ENCODE measurements at places on chromosomes 7 and 10.

DNA sequence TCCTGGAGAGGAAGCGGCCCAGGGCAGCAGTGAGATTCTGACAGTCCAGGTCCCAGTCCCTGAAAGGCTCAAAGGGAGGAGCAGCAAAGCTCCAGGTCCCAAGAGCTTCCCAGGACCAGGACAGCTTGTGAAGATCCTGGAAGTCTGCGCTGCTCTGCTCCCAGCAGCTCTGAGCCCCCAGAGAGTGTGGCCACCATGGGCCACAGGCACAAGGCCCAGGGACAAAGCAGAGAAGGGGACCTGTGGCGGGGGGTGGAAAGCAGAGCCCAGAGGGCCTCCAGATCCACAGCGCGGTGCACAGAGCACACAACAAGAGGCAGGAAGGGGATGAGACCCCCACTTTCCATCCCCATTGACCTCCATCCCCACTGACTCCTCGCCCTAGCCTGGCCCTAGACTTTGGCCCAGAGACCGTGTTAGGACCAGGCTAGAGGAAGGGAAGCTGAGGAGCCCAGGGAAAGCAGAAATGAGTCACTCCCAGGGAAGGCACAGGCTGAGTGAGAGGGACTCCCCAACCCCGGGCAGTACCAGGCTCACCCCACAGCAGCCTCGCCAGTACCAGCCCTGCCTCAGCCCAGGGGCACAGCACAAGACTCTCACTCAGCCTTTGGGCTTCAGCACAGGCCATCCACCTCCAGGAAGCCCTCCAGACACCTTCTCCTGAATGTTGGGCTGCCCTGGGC is 75.5 kb downstream of the GRID1 start:
- no peak for DNase-seq

DNA sequence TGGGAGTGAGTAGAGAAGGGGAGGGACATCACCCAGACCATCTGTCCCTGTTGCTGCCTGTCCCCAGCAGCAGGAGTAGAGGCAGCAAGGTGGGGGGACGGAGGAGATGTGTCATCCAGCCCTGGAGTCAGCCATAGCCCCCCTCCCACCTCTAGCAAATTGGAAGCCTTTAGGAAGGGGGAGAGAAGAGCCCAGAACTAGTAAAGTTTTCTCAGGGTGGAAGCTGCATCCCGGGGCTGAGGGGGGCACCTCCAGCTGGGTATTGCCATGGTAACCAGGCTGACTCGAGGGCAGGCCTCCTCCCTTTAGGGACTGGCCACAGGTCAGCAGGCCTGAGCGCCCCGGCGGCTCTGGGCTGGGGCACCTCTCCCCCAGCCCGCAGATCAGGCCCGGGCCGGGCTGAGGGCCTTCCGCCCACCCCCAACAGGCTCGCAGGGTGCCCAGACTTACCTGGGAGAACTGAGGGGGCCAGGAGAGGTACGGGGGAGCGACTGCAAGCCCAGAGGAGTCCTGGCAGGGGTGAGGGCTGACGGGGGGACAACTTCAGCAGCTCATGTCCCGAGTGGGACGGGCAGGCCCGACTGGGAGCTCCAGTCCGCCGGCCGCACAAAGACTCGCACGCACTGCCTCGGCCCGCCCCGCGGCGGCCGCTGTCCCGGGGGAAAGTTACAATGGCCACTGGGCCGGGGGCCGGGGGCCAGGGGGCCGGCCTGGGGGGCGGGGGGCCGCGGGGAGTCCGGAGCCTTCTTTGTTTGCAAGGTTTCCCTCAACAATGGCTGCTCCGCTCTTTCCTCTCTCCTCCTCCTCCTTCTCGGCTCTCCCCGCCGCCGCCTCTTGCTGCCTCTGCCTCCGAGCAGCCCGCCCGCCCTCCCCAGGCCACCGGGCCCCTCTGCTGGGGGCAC is 6.0 kb downstream of the LDB1 start:
- DNase-seq = no peak

- DNase-seq = no peak
These were observed 114.4 kb downstream of the COL13A1 start for GRCh38 chr10:69916118-69916517.

DNA sequence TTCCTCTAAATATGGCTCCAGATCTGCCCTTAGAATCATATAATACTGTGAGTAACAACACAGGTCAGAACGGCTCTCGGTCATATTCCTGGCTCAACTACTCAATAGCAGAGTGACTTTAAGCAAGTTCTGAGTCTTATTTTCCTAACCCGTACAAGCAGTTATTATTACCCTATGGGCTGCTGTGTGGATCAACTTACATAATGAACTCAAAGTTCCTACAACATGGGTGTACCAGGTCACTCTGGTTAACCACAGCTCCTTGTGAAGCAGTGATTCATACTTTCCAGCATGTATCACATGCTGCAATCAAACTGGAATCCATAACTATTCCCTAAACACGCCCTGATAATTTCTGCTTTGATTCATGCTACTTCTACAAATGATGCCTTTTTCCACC is 107.3 kb downstream of the LRRN3 start:
- DNase-seq = no peak

DNA sequence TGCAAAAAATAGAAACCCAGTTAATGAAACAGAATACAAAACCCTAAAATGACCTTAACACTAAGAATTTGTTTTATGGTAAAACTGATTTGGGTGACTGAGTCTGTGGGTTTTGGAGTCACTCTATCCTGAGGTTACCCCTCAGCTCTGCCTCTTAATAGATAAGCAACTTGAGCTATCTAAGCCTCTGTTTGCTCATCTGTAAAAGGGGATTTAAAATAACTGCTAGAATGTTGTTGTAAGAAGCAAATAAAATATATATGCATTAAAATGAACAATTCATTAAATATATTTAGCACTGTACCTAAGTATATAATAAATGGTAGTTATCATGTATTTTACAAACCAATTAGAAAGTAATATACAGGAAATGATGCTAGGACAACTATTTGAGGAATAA is 115.4 kb downstream of the CABCOCO1 start:
- no peak for DNase-seq

DNA sequence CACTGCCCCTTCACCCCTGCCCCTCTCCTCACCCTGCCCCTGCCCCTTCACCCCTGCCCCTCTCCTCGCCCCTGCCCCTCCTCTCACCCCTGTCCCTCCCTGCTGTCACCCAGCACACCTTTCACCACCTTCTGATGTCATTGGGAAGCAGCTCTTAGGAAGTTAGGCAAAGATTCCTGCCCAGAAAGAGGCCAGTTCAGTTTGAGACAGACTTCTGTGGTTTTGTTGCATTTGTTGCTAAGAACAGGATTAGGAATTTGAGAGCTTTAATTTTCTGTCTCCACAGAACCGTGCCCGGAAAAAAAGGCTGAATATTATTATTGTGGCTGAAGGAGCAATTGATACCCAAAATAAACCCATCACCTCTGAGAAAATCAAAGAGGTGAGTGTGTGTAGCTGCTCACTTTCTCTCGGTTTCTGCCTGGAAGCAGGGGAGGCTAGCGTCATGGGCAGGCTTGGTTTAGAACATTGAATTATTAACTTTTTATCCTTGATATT is 39.6 kb downstream of the PFKP start:
- DNase-seq = no peak

GRCh38 chr10:3118641-3119091 is 51.3 kb downstream of the PFKP start:
- no peak for DNase-seq

- no peak for DNase-seq
These were observed 907.8 kb downstream of the GATA3 start for GRCh38 chr10:8962249-8962648.

DNA sequence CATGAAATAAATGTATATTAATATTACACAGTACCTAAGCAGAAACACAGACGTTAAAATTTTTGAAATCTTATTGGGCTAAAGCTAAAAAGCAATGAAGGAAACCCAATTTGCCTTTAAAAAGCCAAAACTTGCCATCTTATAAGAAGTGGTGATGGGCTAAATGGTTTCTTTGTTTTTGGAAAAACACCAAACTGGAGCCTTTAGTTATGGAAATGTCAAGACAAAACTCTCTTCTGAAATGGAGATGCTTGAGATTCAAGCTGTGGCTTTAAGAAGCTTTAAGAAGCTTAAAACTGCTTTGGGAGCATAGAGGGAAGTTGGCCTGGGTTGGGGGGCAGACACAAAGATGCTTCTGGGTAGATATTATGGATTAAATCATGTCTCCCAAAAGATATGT is 277.0 kb downstream of the GFRA1 start:
- no peak for DNase-seq

DNA sequence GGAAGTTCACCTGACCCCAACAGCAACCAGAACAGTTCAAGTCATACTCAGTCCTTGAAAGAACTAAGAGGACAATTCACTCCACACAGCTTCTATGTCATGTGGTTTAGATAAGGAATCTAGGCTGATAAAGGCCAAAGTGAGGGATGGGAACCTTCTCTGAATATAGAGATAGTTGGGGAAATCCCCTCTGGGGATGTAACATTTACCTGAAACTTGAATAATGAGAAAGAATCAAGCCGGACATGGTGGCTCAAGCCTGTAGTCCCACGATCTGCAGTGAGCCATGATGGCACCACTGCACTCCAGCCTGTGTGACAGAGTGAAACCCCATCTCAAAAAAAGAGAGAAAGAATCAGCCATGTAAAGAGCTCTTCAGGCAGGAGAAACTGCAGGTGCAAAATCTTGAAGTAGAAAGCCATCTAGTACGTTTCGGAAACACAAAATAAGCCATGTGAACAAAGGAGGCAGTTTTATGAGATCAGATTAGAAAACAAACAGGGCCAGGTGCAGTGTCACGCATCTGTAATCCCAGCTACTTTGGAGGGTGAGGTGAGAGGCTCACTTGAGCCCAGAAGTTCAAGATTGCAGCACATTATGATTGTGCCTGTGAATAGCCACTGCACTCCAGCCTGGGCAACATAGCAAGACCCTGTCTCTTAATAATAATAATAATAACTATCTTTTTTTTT is 4.5 kb upstream of the DNMBP start:
- no peak for DNase-seq

- DNase-seq = no peak
These were observed 18.3 kb upstream of the GRIFIN start for GRCh38 chr7:2494191-2495130.

DNA sequence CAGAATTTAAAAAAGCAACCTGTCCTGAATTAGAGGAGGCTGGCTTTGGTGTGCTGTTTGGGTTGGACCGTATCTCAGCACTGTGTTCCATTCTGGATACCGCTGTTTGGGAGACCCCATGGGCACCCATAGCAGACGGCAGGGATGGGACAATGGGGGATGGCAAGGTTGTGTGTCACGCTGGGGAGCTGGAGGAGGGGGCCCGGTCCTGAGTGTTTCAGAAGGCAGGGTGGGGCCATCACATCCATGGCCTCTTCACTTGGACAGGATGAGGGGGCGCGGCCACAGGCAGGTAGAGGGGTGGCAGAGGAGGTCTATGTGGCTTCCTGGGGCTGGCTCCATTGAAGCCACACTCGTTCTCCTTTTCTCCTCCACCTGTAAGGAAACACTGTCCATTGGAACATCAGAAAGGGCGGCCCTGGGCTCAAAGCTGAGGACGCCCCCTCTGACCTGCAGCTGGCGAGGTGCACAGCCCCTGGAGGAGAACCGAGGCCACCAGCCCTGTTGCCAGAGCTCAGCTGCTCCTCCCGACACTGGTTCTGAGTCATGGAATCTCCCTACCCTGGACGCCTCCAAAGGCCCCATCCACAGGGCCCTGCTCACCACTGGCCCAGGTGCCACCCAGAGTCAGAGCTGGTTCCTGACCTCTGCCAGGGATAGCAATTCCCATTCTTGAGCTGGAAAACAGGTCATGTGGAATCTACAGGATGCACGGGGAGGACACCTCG is 587.3 kb downstream of the DNAJB6 start:
- DNase-seq = no peak

DNA sequence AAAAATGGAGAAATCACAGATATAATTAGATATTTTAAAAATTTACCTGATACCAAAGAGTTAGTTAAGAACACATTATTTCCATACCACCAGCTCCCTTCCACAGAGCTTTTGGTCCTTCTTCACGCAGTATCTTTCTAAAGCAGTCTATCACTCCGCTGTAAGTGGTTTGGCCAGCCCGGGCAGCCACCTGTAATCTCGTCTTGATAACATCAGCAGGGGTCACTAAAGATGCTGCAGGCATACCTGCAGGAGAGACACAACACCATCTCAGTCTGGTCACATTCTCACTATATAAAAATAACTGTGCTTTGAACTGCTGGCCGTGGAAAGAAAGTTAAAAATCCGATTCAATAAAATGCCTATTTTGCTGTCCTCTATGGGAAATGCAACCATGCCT is 200.1 kb downstream of the SLC25A13 start:
- DNase-seq = no peak

- no peak for DNase-seq
These were observed 11.0 kb upstream of the TRIM8 start for GRCh38 chr10:102633287-102633686.

- DNase-seq = no peak
These were observed 1.1 kb upstream of the HOXA13 start for GRCh38 chr7:27200761-27201579.

DNA sequence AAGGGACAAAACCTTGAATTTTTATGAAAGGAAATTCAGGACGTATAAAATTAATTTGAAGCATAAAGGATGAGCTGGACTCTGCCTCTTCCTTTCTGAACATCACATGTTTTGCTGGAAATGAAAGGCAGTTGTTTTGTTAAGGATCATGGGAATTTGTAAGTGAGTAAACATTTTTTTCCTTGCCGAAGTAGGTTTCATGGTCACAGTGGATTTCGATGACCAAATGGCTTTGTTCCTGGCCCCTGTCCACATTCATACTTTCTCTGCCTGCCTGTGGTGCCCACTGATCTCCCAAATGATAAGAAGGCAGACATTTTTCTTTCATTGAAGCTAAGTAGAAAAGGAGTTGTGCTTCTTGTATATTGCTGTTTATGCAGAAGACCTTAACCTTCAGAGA is 104.2 kb downstream of the ARID5B start:
- no peak for DNase-seq

- DNase-seq = no peak
These were observed 860 bp upstream of the WDR86 start for GRCh38 chr7:151410405-151411390.

DNA sequence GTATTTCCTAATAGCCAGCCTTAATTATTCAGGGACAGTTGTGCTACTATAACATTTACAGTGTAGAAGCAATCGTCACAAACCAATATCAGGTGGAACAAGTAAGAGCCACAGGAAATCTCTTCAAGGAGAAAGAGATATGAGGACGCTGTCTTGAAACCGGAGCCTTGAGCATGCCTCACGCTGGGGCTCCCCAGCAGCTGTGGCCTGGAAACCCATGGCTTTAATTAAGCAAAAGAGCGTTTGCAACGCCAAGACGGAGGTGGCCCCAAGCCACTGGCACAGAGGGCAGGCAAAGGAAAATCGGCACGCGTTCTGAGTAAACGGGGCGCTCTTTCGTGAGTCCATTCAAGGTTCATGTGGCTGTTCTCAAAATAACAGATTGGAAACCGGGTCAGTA is 84.4 kb downstream of the C10orf90 start:
- DNase-seq = no peak

GRCh38 chr7:1026721-1027161 is 17.6 kb upstream of the GPR146 start:
- DNase-seq = no peak

DNA sequence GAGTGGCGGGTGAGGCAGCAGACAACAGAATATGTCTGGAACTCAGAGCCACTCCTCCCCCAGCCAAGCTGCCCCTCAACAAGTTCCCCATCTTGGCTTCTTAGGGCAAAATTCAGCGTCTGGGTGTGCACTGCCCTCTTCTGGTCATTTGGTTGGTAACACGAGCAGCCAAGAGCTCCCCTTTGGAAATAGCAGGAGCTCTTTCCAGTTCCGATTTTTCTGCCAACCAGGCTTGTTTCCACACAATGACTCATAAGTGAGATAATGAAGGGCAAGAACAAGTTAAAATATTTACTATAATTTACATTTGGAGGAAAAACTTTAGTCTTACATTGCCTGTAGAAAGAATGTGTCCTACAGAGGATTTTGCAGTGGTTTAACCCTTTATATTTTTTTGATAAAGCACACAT is 70.5 kb downstream of the ADCYAP1R1 start:
- peak; percentile 4 for DNase-seq

Data from stimulated activated CD8-positive, alpha-beta memory T cell treated with anti-CD3 and anti-CD28 coated beads, Interleukin-2, amount 100 ng/mL, for 48 hours (primary cell).